ENCODE measurements at places on chromosomes 4 and X.
A peak's percentile ranks its signal among the peaks of the same experiment; 100 is the strongest.

- DNase-seq, result no peak
These were observed 101.0 kb upstream of the UBQLN2 start for GRCh38 chrX:56462389-56462788.

- DNase-seq, result no peak
These were observed 134.8 kb upstream of the GABRA2 start for GRCh38 chr4:46524751-46525150.

- peak; percentile 5 for DNase-seq
These were observed 363.3 kb upstream of the MAGEB2 start for GRCh38 chrX:29851857-29852605.

- DNase-seq, result no peak
These were observed 170.6 kb downstream of the ZC4H2 start for GRCh38 chrX:64805683-64806082.

- DNase-seq, result no peak
These were observed 1028.1 kb downstream of the C4orf33 start for GRCh38 chr4:130124066-130124465.

DNA sequence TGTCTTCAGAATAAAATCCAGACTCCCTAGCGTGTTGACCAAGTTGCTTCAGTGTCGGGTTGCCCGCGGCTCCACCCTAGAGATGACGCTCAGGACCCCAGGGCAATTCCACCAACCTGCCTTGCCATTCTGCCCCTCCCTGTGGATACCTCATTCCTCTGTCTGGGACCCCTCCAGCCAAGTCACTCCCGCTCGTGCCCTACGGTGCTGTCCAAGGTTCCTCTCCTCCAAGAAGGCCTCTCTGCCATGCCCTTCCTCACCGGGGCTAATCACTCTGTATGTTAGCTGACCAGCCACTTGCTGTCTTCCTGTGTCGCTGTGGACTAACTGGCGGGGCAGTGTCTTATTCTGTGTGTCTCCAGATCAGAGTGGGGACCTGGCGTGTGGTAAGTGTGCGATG, 46.6 kb downstream of the TENM3 start:
- DNase-seq, result no peak

GRCh38 chr4:17094159-17094875, 195.9 kb upstream of the LDB2 start:
- DNase-seq, result no peak

- DNase-seq, result no peak
These were observed 35.7 kb upstream of the APLN start for GRCh38 chrX:129690435-129690834.

DNA sequence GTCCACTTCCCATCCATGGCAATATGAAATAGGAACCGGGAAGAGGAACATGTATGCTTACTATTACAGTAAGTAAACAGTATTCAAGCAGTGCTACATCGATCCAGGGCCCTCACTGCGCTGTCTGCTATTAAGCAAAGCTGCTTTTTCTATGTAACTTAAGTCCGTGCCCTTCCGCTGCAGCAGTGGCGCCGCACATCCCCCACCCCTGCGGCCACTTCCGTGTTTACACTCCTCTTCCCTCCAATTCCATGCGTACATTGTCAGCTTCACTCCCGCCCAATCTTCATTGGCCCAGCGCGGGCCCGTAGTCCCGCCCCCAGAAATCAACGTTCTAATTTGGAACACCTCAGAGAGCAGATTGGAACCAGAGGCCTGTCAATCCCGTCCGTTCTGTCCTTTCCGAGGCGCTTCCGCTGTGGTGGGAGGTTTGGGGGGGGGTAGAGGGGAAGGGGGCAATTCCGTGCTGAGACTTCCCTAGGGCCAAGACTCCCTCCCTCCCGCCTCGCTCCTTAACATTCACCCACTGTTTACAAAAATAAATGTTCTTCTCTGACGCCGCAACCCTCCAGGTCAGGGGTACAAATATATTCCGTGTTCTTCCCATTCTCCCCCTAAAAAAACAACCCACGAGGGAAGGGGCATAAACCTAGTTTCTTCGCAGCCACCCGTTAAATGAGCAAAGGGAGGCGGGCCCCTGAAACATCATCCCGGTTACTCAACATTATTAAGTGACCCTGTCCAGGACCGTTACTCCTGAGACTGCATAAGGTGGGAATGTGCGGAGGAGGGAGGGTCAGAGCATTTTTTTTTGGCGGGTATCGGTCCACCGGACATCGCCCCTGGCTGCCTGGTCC, 67.4 kb downstream of the NOCT start:
- peak; percentile 98 for DNase-seq

GRCh38 chr4:101693842-101694398, 96.6 kb upstream of the BANK1 start:
- DNase-seq, result no peak

GRCh38 chr4:107799669-107800450, 24.9 kb upstream of the SGMS2 start:
- DNase-seq, result no peak

- peak; percentile 14 for DNase-seq
These were observed 41.1 kb downstream of the PPP3CA start for GRCh38 chr4:101306225-101306624.

GRCh38 chr4:143587703-143588102, 74.2 kb downstream of the SMARCA5 start:
- no peak for DNase-seq

DNA sequence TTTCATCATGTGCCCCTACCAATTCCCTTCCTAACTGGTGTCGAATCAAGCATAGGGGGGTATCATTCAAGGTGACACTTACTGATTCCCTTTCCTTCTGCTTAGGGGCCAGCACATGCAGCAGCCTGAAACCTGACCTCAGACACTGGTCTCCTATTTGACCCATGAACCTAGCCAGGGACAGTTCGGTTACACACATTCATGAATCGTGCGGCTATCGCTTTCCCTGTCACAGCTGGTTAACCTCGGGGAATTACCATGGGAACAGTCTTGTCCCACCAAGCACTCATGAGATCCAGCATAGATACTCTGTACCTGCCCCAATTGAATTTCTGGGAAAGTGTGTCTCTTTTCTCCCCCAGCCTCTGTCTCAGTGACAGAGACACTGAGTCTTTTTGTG, 140.4 kb downstream of the ZNF674 start:
- DNase-seq, result no peak

GRCh38 chrX:646228-646495, 15.6 kb downstream of the SHOX start:
- no peak for DNase-seq

DNA sequence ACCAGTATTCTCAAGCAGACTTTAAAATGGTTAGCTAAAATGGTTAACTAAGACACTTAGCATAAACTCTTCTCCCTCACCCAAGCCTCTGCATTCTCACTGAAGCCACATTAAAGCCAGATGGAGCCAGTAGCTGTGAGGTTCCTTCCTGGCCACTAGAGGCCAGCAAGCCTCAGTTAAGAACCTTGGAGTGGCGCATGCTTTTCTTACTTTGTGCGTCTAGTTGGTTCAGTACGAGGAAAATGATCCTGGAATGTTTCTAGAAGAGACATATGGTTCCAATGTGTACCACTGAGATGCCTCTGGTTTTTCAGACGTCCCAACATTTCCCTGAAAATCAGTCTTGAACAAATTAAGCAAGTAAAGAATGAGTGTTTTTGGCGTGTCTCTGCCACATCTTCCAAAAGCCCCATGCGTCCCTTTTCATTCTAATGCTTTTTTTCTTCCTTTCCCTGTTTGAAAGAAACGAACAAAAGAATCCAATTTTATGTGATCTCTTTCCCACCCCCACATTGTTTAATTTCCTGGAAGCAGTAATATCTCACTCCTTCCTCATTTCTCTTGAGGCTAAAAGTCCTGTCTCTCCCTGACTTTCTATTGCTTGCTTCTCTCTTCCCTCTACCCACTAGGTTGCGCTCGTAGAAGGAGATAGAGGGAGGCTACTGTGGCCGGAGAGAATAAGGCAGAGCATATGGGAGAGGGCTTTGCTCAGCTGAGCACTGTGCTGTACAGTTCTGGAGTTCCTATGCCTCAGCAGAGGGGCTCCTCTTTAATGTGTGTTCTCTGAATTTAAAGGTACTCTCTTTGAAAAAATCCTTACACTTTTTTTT, 82.9 kb upstream of the TAB3 start:
- DNase-seq, result peak; percentile 54

DNA sequence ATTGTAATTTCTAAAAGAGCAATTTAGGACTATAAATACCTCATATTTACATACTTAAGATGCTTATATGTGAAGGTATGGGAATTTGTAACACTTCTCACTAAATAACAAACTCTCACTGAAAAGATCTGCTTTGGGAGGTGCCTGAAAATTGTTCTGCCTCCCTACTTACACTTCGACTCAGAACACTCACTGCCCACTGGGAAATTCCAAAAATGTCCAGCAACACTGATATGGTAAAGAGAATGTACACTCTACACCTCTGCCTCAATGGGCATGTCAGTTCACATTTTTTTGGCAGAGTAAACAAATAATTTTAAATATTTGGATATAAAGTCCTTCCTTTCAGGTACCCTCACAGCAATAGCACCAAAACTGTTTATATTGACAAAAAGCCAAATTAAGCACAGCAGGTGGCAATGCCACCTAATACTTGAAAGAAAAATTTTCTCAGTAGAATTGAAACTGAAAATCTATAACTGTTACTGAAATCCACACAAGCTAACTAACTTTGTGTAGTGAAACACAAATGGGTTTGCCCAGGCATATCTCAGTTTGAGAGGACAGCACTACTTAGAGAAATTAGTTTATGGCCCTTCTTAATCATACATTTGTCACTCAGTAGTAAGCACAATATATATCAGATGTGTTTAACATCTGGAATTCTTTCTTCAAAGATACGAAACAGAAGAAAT, 67.1 kb downstream of the PRDM5 start:
- DNase-seq, result no peak

DNA sequence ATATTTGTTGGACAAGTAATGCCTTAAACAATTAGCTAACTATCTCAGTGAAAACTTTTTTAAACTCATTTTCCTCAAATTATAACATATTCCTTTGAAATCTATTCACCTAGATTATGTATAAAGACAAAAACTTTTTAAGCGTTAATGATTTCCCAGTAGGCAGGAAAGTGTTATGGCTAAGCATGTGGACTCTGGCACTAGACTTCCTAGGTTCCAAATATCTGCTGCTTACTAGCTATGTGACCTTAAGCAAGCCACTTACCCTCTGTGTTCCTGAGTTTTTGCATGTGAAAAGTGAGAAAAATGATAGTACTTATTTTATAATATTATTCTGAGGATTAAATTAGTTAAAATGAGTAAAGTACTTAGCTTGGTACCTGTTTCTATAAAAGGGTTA, 301.8 kb downstream of the STPG2 start:
- DNase-seq, result no peak

DNA sequence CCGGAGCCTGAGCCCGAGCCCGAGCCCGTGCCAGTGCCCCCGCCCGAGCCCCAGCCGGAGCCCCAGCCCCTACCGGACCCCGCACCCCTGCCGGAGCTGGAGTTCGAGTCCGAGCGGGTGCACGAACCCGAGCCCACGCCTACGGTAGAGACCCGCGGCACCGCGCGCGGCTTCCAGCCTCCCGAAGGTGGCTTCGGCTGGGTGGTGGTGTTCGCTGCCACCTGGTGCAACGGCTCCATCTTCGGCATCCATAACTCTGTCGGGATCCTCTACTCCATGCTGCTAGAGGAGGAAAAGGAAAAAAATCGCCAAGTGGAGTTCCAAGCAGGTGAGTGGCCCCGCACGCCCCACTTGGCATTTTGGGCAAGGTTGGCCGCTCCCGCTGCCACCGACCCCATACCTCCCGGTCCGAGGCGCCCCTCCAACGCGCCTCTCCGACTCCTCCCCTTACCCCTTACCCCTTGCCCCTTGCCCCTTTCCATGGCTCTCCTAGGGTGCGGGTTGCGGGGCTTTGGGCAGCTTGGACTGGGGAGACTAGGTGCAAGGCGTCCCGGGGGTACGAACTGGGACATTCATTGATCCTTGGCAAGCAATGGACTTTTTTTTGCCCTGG, 553 bp downstream of the SLC16A2 start:
- DNase-seq, result peak; percentile 6

GRCh38 chr4:3469386-3470243, 6.5 kb downstream of the DOK7 start:
- DNase-seq, result no peak

- DNase-seq, result peak; percentile 75
These were observed 25.5 kb downstream of the IRF2 start for GRCh38 chr4:184448821-184449220.

GRCh38 chrX:152733261-152733975, at the start of the genes CSAG1 and MAGEA12:
CSAG1 (minus strand) TSS chrX:152733721; CDS start chrX:152732460, 1,261 bp downstream.
MAGEA12 (plus strand) TSS chrX:152733757; CDS start chrX:152736162, 2,405 bp downstream.
- no peak for DNase-seq
